ENCODE measurements at places on chromosomes 2 and 18.

DNA sequence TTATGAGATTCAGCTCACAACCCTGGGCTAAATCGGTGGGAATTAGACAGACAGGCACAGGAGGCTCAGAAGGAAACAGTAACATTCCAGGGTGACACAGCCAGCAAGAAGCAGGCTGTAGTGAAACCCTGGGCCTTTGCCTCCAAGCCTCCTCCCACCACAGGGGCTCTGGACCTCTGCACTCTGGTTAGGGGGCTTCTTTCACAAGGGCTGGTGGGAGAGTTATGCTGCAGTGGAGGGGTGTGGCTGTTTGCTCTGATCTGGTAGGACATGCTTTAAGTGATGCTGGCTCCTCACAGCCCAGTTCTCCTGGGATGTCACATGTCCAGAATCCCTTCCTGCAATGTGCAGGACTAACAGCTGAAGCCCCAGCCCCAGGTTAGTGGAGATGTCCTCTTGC, 109.9 kb downstream of the TGFA start:
- DNase-seq = no peak

GRCh38 chr18:73639788-73640187, 507.8 kb downstream of the FBXO15 start:
- DNase-seq = no peak

DNA sequence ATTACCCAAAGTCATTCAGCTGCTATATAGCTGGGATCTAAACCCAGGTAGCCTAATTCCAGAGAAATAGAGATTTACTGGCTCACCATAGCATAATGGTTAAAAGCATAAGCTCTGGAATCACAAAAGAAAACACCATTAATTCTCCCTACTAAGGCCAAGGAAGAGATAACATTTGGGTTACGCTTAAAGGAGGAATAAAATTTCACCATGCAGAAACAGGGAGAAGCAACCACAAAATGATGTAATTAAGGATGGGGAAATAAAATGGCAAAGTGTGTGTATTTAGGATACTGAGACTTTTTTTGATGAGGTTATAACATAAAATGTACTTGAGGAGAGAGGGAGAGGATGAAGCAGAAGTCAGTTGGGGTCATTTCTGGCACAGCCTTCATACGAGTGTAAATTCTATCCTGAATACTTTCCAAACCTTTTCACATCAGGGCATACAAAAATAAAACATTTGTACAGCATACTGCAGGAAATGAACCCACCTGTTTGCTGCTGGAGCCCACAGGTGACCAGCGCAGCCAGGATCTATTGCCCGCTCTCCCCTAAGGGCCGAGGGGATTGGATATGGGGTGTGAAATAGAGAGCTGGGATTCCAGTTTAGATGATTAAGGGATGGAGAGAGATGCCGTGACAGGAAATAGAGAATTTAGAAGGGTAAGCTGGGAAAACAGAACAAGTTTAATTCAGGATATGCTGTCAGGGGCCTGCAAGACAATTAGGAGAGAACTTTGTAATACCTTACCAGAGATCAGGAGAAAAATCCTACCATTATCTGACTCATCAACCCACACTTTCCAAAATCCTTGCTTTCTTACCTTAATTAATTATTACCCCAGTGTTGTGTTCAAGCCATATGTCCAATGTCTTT, 43.8 kb upstream of the SERTAD2 start:
- DNase-seq = no peak

DNA sequence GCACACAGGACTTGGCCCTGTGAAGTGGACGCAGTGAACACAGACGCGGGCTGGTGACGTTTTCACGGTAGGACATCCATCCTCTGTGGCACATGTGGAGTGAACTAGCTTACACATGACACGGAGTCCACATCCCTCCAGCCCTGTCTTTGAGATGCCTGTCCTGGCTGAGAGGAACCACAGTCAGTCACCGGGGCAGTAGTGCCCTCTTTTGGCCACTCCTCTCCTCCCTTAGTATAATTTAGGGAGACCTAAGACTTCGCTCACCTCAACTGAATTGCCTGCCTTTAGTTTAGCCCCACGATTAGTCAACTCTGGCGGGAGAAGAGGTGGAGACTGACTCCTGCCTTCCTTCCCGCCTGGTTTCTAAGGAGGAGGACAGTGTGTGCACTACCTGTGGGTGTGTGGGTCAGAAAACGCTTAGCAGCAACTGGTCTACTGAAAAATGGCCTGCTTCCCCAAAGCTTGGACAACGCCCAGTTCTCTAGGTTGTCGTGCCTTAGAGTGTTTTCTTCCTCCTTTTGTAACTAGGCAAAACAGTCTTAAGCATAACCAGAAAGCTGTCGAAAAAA, 70.6 kb downstream of the MBP start:
- DNase-seq = no peak

GRCh38 chr18:31102025-31102684, at the start of gene DSC2:
DSC2 (minus strand) TSS chr18:31102421; CDS start chr18:31101971, 450 bp downstream.
- DNase-seq = peak; percentile 71

- peak; percentile 61 for DNase-seq
These were observed 62.0 kb downstream of the CACNB4 start for GRCh38 chr2:152036611-152037469.

- no peak for DNase-seq
These were observed 34.0 kb upstream of the TMEFF2 start for GRCh38 chr2:192228685-192229084.

DNA sequence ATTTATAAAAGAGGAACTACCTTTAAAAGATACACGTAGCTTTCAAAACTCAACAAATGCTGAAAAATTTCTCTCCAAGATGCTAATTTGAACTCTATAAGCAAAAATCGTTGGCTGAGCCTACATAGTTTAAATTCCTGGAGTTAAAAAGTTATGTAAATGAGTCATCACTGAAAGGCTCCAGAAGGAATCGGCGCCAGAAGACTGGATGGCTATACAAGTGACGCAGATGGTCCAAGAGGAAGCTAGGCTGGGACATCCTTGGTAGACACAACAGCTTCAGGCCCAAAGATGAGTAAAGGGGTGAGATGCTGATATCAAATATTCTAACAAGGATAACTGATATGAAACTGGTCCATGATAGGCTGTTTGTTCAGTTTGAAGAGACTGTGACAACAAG, 22.8 kb upstream of the DNAH6 start:
- no peak for DNase-seq

GRCh38 chr2:204655101-204655500, 109.8 kb downstream of the PARD3B start:
- no peak for DNase-seq

- DNase-seq = no peak
These were observed 12.5 kb downstream of the INPP4A start for GRCh38 chr2:98457045-98457696.

DNA sequence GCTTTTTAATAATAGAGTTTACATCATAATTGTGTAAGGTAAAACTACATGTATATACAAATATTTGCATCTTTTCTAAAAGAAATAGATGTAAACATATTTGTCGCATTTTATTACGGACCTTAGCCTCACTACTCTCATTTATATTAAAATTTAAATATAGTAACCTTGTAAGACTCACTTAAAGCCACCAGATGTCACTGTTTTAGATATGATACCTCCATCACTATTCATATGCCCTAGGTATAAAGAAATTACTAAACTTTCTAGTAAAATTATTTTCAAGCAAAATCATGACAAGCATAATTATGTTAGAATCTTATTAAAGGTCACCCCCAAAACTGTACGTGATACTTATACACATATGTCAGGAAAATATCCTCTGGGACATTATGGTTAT, 674.3 kb upstream of the REG3G start:
- peak; percentile 54 for DNase-seq

GRCh38 chr2:161107265-161107664, 53.0 kb upstream of the TANK start:
- DNase-seq = no peak

GRCh38 chr2:234425639-234426603, 71.0 kb downstream of the ARL4C start:
- DNase-seq = no peak

- no peak for DNase-seq
These were observed 78.9 kb upstream of the YWHAQ start for GRCh38 chr2:9709539-9710285.

- DNase-seq = no peak
These were observed 166.0 kb downstream of the NCK2 start for GRCh38 chr2:105910497-105911238.

DNA sequence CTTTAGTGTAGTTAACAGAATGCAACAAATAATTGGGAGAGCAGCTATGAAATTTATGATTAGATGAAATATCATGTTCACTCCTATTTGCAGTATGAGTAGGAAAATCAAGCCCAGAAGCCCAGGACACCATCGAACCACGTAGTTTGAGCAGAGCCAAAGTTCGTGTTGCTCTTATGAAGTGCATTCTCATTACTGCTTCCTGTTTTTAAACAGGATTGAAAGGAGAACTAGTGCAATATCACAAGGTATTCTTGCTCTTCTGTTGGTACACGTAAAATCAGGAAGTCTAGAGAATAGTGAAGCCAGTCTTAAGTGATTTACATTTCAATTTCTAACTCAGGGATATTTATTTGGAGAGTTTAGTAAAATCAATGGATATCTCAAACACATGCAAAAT, 21.1 kb downstream of the ARHGAP15 start:
- DNase-seq = no peak

GRCh38 chr2:99868260-99868659, 274.1 kb downstream of the AFF3 start:
- DNase-seq = no peak

DNA sequence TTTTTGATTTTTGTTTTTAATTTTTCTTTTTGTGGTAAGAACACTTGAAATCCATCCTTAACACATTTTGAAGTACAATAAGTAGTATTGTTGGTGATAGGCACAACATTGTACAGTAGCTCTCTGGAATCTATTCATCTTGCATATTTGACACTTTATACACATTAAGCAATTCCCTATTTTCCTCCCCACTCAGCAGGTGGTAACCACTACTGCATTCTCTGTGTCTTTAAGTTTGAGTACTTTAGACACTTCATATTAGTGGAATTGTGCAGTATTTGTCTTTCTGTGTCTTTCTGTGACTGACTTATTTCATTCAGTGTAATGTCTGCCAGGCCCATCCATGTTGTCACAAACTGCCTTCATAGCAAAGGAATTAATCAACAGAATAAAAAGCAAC, 471.7 kb upstream of the CDH20 start:
- DNase-seq = no peak

- no peak for DNase-seq
These were observed 7.6 kb downstream of the ACTR1B start for GRCh38 chr2:97656129-97656755.

DNA sequence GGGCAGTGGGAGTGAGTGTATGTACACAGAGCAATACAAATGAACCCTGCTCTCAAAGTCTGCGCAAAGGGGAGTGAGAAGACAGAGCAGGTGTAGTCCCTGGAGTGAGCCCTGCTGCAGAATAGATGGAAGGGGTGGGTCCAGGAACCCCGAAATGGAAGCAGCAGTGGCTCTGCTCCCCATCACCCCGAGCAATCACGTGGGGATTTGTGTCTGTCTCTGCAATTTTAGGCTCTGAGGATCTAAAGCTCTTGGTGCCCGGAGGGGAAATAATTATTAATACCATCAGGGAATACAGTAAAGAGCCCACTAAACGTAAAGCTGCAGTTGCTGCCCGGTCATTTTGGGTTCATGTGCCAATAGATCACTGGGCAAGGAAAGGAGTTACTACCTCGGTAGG, 118.3 kb downstream of the LPIN1 start:
- no peak for DNase-seq

DNA sequence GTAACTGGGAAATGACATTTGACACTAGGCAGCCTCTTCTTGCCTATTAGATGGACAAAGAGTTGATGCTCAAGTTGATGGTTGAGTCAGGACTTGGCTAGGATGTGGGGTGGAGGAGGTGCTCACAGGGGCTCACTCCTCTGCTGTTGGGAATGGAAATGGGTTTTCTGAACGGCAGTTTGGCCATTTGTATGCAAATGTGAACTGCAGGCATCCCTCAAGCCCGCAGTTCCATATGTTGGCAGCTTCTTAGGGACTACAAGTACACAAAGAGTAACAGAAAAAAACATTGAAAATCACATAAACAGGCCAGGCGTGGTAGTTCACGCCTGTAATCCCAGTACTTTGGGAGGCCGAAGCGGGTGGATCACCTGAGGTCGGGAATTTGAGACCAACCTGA, 80.8 kb downstream of the INPP5D start:
- no peak for DNase-seq

GRCh38 chr2:43444989-43445645, 150.7 kb downstream of the THADA start:
- no peak for DNase-seq

DNA sequence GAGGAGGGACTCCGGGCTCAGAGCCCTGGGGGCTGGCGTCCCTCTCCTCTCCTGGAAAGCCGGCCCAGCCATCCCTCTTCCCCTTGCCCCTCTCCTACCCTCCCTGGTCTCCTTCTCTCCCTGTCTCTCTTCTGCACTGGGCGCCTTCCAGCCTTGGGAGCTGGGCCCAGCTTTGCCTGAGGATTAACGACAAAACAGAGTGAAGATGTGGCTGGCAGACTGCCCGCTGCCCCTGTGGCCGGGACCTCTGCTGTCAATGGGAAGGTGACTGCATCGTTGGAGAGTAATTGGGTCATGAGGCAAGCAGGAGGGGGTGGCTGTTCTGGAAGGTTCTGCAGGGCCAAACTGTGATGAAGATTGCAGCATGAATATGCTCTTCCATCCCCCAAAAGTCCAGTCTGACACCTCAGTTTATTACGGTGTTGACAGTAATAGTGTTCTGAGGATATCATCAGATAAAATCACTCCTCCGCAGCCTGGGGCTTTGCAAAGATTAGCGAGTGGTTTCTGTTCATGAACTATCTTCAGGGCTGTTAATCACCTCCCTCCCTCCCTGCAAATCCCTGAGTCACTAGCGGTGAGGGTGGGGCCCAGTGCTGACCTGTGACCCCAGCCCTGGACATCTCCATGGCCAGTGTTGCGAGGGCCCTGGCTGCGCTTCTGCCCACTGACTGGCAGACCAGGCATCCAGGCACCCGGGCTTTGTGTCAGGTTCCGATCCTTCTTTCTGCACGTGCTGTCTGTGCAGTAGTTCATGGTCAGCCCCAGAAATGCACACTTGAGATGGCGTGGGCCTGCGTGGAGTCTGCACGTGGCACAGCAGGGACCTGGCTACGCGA, 23.0 kb downstream of the RTP5 start:
- peak; percentile 60 for DNase-seq

- no peak for DNase-seq
These were observed 1.5 kb downstream of the RHBDD1 start for GRCh38 chr2:226837334-226837733.

DNA sequence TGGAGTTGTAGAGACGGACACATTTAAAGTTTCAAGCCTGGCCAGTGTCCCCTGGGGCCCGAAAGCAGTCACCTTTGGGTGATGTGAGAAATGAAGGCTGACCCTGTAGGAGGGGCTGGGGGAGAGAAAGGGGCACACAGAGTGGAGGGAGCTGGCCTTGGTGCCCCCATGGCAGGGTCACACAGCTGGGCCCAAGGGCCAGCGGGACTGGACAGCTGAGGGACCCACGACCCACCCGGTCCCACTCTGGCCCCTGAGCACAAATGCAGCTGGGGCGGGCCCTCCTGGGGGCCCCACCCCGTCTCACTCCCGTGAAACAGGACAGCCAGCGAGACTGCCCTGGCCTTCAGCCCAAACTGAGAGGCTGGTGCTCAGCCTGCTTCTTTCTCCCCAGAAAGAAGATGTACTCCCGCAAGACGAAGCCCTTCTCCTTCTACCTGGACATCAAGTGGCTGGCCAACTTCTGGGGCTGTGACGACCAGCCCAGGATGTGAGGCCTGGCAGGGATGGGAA, 6.1 kb downstream of the AGXT start:
- no peak for DNase-seq
